ENCODE measurements at places on chromosomes 7 and 10. TPM values are rescaled to one million over a fixed set of nuclear protein-coding genes. Genes with fewer than 3 reads are reported as not detected.

ANKRD26 gene
- 5.7 TPM for total RNA-seq

KAT6B gene
- 29.5 TPM for total RNA-seq

SKIDA1 gene
- total RNA-seq, result not detected

FANK1 gene
- total RNA-seq, result not detected

TLX1 gene
- not detected for total RNA-seq

CFAP43 gene
- total RNA-seq, result not detected

NEBL gene
- not detected for total RNA-seq

GIMAP7 gene
- 291 TPM for total RNA-seq

LEP gene
- not detected for total RNA-seq

RBM20 gene
- 0.27 TPM for total RNA-seq

FXYD4 gene
- total RNA-seq, result not detected

GDF2 gene
- total RNA-seq, result not detected

ABCB4 gene
- not detected for total RNA-seq
